ENCODE measurements at places on chromosomes 16 and 17.

DNA sequence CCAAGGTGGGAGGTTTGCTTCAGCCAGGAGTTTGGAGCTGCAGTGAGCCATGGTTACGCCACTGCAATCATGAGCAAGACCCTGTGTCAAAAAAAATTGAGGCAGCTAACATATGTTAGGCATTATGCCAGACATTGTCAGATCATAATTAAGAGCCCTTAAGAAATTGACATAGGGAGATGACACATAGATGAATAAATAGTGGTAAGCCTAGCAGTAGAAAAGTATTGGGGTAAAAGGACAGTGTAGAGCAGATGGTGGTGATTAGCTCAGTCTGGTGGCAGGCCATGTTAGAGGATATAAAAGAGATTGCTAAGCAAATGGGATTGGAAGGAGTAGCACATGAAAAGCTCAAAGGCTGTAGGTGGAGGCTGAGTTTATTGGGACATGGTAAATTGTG lies 22.6 kb downstream of the SRCAP start:
- no peak for DNase-seq

- DNase-seq: no peak
These were observed 17.0 kb upstream of the THAP11 start for GRCh38 chr16:67825119-67825518.

DNA sequence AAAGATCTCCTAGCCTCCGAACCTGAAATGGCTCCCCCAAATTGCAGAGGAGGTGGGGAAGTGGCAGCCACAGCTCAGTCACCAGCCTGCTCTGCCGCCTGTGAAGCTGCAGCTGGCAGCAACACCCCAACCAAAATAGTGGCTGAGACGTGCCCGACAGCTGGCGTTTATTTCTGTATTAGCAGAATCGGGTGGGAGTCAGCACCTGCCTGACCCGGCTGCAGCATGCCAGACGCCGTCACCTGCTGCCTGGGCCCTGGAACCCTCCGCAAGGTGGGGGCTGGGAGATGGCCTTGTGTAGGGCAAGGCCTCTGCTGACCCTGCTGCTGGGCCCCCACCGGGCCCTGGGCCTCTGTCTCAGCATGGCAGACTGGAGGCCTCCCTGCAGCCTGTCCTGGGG lies 17.5 kb upstream of the PABPN1L start:
- no peak for DNase-seq

DNA sequence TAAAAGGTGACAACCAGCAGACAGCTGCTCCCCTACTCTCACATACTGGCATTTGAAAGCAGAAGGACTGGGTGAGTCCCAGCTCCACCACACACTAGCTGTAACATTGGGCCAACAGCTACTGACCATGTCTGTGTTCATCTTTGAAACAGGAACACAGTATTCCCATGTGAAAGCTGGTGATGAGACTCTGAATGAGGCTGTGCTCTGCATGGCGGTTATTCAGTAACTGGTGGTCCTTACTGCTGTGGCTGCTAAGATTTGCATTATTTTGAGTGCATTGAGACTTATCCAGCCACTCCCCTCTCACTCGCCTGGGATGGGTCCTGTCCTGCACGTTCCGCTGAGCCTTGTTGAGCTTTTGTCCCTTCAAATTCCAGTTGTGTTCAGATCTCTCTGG lies 342.9 kb downstream of the FOXL1 start:
- peak; percentile 30 for DNase-seq

- no peak for DNase-seq
These were observed 4.2 kb upstream of the CCNF start for GRCh38 chr16:2425008-2425518.

- DNase-seq: no peak
These were observed 22.7 kb upstream of the TMEM101 start for GRCh38 chr17:44037471-44037870.

GRCh38 chr17:66691644-66692420 lies 143.1 kb upstream of the CACNG5 start:
- no peak for DNase-seq

DNA sequence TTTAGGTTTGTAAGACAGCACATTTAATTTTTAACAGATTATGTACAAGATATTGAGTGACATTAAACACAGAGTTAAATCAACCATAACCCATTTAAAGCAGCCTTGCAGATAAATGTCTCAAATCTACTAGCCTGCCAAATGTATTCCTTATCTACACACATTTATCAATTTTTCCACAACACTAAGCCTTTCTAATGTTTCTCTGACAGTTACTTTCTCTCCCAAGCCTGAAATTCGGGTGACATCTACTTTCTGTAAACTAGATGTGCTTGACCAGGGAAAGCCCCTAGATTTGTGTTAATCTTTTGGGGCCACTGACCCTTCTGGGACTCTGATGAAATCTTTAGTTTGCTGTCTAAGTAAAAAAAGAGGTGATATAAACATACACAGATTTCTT lies 69.0 kb downstream of the CDH13 start:
- no peak for DNase-seq

GRCh38 chr17:73972056-73972455 lies 231.4 kb upstream of the RPL38 start:
- no peak for DNase-seq

DNA sequence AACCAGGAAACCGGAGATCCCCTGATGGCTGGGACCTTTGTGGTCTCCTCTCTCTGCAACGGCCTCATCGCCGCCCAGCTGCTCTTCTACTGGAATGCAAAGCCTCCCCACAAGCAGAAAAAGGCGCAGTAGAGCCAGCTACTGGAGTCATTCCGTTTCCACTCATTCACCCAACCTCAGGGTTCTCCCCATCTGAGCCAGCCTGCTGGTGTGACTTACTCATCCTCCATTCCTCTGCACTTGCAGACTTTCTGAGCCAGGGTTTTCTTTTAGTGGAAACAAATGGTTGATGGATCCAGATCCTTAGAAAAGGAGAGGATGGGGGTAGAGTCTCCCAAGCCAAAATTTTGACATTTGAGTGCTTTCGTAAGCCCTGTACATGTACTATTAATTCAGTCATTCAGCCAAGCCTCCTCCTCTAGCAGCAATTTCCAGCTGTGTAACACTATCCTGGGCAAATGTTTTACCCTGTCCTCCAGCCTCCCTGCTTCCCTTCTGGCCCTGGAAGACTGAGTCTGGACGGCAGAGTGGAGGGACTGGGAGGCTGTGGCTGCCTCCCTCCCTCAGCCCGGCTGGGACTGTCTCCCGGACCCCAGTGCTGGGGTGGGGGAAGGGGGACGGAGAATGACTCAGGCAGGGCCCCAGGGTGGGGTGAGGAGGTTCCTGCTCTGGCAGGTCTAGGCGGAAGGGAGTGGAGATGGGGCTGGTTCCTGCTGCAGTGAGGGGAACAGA lies 2.3 kb downstream of the SOX15 start:
- no peak for DNase-seq

- no peak for DNase-seq
These were observed 10.0 kb downstream of the TPPP3 start for GRCh38 chr16:67383284-67383683.

DNA sequence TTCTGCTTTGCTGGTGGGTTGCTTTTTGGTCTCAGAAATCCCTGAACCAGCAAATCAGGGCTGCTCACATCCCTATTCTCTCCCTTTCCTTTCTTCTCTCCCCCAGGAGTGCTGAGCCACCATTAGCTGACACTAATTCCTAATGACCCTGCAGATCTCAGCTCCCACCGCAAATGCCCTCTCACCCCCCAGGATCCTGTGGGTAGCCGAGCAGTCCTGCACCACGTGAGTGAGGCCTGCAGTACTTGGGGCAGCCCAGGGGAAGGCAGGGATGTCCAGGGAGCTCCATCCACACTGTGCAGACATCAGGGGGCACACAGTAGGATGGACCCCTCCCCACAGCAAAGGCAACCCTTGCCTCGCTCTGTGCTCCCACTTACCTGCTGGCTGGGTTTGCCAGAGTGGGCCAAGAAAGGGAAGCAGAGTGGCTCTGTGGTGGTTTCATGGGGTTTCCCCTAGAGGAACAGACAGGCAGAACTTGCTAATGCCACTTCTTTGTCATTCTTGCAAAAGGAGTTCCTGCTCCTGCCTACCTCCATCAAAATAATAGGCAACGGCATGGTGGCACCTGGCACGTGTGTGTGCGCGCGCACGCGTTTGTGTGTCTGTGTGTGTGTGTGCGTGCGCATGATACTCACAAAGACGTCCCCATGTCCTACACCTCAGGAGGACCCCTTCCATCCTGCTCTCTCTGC lies 135.6 kb downstream of the GAS7 start:
- DNase-seq: no peak

GRCh38 chr17:66268247-66268927 lies 34.0 kb upstream of the PRKCA start:
- DNase-seq: no peak

DNA sequence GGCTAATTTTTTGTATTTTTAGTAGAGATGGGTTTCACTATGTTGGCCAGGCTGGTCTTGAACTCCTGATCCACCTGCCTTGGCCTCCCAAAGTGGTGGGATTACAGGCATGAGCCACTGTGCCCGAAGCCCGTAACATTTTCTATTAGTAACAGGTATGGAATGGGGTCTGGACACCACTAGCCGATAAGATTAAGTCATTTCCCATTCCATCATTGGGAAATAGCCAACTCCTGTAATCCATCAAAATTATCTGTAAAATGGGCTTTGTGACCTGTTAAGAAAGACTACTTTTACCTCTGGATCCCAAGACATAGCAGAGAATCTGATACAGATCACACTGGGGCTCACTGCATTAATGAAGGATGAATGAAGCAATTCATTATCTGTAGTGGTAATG lies 3.9 kb upstream of the LUC7L3 start:
- DNase-seq: no peak

DNA sequence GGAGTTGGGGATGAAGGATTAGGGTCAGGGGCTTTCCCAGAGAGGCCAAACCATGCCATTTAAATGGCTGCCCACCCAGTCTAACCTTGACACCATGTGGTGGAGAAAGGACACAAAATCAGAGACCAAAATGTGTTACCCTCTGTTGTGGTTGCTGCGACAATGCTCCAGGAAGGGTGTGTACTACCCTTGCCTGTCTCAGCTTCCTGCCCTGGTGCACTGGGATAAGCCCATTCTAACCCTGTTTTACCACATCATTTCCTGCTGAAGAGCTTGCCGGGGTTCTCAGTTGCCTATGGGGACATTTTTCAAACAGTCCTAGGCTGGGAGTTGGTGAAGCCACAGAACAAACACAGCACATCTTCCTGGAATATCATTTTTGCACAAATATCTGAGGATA lies 4.9 kb downstream of the OR4D1 start:
- DNase-seq: peak; percentile 78

DNA sequence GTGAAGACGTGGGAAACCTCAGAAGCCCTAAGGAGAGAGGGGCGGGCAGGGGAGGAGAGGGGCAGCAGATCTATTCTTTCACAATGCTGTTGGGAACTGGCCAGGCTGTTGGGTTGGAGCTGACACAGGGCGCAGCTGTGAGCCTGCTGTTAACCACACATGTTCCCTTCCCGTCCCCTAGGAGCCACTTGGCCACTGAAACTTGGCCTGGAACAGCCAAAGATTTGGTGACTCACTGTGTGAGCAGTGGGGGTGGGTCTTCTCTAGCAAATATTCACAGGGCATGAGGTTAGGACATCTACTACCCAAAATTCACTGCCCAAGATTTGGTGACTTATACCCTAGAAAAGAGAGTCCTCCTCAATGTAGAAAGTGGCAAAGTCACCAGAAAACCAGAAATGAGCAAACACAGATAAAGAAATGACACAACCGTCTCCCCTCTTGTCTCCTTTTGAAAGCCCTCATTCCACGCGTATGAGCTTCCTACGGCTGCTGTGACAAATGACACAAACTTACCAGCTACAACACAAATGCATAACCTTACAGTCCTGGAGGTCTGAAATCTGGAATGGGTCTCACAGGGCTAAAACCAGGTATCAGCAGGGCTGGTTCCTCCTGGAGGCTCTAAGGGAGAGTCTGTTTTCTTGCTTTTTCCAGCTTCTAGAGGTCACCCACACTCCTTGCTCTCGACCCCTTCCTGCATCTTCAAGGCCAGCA lies 6.3 kb downstream of the TBC1D16 start:
- no peak for DNase-seq

DNA sequence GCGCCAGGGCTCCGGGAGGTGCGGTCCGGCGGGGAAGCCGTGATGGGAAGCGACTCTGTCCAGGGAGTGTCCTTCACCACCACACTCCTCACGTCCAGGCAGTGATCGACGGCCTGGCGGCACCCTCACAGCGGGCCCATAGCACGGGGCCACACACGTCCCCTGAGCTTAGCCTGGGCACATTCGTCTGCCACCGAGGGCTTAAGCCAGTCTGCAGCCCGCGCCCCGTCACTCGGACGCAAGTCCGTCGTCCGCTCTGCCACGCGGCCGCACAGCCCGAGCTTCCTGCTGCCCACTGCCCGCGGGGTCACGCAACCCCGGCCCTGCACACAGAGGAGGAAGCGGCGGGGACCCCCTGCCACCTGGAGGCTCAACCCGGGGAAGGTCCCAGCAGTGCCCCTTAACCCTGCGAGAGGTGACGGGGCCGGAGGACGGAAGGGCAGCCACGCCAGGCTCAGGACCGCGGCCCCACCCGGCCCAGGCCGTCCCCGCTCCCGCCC lies 3.0 kb upstream of the TBX2 start:
- DNase-seq: no peak

DNA sequence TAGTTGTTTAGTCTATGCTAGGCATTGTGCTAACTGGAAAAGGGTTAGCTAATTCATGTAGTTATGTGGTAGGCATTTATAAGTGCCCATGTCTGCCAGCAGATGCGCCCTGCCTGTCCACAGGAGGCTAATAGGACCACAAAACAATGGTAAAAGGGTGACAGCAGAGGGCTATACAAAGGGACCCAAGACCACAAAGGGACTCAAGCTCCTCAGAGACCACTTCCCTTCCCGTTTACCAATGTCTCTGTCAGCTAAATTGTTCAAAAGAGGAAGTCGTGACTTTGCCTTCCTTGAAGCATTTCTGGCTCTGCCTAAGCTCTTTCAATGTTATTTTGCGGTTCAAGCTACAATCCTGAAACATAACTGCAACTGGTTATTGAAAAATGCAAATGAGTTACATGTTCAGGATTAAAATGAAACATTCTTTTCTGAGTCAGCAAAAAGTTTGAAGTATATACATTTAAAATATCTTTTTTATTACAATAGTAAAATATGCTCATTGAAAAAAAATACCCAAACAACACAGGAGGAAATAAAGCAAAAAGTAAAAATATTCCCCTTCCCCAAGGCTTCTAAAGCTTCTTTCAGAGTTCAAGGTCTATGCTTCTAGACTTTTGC lies 149.2 kb downstream of the MAF start:
- DNase-seq: no peak

GRCh38 chr17:17018612-17019429 lies 23.4 kb upstream of the MPRIP start:
- peak; percentile 34 for DNase-seq

DNA sequence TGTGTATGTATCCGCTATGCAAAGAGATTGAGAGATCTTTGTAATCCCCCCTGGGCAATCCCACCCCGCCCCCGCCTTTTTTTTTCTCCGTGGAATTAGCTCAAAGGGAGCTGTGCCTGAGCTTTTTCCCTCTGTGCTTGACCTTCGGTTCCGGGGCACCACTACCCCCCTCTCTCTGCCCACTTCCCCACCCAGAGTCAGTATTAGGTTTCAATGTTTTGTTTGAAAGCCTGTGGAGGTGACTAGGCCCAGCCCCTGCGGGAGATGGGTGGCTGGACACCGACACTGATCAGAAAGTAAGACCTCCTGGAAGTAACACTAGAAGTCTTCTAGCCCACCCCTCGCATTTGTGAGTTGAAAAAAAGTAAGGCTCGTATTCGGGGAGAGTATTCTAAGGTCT lies 7.0 kb downstream of the CBLN1 start:
- DNase-seq: no peak

Data from activated effector memory CD4-positive, alpha-beta T cell treated with anti-CD3 and anti-CD28 coated beads, Interleukin-2, amount 50 U/mL, for 16 hours (primary cell).